ENCODE measurements at places on chromosomes 1 and 21.
A peak's percentile ranks its signal among the peaks of the same experiment; 100 is the strongest.

GRCh38 chr1:202207292-202207691, 13.7 kb downstream of the LGR6 start:
- no peak for DNase-seq

- no peak for DNase-seq
These were observed 11.7 kb upstream of the METTL13 start for GRCh38 chr1:171769754-171770153.

DNA sequence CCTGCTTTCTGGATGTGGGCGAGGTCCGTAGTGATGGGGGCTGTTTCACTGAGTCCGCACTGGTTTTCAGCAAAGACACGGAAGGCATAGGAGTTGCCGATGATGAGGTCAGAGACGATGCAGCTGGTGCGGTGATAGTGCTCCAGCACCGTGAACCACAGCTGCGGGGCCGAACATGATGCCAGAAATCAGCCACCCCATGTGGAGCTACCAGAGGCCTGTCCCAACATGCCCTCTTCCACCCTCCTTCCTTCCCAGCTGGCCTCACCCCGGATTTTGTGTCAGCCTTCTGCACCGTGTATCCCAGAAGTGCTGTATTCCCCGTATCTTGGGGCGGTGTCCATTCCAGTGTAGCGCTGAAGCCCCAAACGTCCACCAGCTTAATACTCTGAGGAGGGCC, 10.0 kb downstream of the MYBPHL start:
- no peak for DNase-seq

GRCh38 chr1:8423269-8423691, 105.4 kb downstream of the SLC45A1 start:
- DNase-seq, result no peak

DNA sequence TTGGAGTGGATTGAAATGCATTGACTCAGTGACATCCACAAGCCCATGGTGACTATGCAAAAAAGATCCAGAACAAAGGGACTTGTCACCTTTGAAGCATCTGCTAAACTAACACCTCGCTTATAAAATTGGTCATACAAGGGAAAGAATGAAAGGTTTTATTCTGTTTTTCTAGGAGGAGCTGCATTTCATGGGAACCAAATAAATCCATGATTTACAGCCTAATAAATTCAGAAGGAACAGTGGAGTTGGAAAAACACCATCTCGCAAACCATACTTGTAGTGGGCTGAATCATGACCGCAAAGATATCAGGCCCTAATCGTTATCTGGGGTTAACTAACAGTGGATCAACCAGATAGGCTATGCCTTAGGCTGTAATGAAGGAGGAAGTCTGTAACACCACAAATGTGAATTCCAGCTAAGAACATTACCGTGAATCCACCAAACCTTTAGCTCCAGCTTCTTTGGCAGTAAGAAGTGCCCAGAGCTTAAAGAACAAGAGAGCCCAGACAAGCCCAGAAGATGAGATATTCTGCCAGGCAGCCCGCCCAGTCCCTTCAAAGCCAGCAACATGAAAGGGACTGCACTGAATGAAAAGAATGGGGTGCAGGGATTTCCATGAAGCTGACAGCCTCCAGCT, 27.4 kb downstream of the RSPH1 start:
- no peak for DNase-seq

DNA sequence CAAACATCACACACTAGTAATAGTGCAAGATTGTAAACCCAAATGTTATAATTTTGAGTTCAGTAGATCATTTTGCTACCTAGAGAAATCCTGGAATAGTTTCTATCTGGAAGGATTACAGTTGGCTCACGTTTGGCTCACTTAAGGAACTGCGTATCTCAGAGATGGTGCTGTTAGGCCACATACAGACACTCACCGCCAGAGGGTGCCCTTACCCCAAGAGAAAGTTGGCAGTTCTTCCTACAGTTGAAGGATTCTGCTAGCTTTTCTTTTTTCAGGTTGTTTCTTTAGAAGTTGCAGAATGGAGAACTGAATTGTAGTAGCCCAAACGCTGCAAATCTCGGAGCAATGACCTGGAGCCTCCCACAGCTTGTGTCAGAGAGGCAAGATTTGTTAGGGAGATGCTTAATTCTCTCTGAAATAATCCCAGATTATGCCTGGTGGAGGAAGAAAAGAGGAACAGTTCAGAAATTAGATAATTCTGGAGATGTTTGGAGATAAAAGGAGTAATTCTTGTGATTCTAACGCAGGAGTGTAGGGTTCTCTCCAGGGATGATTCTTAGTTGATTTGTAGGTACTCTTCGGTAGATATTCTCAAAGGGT, 87.9 kb upstream of the PAPPA2 start:
- DNase-seq, result peak; percentile 30

GRCh38 chr1:55443175-55443915, 228.2 kb upstream of the USP24 start:
- DNase-seq, result no peak

GRCh38 chr1:67332653-67333529, 25.2 kb downstream of the IL12RB2 start:
- DNase-seq, result no peak

DNA sequence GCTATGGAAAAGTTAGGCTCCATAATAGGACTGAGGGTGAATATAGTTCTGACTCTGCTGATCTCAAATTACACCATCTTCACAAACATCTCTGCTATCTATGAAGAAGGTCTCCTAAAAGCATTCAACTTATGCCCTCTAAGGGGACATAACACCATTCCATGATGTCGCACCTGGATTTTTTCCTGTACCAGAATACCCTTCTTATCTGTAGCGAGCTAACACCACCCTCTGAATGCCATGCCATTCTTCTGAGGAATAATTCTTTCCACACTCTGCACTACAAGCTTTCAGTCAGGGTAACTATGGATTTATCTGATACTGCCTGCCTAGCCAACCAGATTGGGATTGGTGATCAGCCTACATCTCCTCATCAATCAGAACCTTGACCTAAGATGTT, 203.8 kb downstream of the PTPRC start:
- DNase-seq, result no peak

GRCh38 chr1:203658274-203658673, 31.6 kb downstream of the ATP2B4 start:
- no peak for DNase-seq

DNA sequence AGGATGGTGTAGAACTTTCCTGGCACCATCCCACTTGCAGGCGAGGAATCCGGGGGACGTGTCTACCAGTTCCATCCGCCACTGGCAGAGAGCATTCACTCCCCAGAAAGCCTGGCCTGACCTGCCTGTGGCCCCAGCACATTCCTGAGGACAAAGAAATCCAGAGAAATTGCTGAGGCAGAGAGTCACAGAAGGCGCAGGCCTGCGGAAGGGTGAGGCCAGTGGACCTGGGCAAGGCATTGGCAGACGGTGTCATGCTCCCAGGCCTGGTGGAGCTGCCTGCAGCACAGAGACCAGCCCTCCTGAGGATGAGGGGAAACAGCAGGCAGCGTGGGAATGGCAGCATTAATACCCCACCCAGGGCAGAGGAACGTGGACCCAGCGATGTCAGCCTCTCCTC, 81.2 kb upstream of the F3 start:
- DNase-seq, result no peak

DNA sequence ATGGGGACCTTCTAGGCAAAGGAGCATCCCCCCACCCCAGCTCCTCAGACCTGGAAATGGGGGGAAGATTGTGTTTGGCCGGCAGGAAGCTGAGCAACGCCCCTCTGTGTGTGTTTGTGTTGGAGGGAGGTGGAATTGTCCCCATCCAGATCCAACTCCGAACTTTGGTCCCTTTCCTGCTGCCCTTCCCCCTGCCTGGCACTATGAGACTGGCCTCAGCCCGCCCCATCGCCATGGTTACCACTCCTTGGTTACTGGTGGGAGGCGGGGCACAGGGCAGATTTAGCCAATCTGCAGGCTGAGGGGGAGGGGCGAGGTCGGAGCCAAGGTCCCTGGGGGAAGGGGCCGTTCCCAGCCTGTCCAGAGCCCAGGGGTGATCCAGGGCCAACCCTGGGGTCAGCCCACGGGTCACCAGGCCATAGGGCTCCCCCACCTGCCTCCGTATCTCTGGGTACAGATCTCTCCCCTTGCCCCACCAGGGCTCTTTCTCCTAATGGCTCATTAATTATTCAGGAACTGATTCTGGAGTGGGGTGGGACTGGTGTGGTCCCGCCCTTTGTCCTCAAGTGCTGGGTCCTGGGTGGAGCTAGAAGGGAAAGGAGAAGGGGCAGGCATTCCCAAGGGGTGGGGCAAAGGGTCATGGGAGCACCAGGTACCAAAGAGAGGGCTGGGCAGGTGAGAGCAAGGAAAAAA, 15.2 kb downstream of the PTPRF start:
- no peak for DNase-seq

GRCh38 chr1:198633675-198634121, 5.1 kb upstream of the PTPRC start:
- no peak for DNase-seq

- no peak for DNase-seq
These were observed 24.3 kb downstream of the AHCTF1 start for GRCh38 chr1:246907472-246907871.

DNA sequence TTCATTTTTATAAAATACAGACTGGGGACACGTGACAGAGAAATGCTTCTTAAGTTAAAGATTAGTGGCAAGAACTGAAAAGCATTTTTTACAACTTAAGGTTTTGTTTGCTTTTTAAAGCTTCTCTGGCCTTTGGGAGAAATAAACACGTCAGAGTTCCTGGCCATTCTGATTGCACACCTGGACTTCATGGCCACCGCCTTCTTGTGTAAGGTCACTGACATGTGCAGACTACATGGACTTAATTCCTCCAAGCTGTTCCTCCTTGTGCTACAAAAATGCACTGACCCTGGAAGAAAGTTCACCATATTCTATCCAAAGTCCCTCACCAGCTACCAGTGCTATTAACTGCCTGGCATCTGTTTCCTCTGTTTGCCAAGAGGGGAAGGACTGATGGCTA, 56.1 kb downstream of the GADD45A start:
- no peak for DNase-seq

DNA sequence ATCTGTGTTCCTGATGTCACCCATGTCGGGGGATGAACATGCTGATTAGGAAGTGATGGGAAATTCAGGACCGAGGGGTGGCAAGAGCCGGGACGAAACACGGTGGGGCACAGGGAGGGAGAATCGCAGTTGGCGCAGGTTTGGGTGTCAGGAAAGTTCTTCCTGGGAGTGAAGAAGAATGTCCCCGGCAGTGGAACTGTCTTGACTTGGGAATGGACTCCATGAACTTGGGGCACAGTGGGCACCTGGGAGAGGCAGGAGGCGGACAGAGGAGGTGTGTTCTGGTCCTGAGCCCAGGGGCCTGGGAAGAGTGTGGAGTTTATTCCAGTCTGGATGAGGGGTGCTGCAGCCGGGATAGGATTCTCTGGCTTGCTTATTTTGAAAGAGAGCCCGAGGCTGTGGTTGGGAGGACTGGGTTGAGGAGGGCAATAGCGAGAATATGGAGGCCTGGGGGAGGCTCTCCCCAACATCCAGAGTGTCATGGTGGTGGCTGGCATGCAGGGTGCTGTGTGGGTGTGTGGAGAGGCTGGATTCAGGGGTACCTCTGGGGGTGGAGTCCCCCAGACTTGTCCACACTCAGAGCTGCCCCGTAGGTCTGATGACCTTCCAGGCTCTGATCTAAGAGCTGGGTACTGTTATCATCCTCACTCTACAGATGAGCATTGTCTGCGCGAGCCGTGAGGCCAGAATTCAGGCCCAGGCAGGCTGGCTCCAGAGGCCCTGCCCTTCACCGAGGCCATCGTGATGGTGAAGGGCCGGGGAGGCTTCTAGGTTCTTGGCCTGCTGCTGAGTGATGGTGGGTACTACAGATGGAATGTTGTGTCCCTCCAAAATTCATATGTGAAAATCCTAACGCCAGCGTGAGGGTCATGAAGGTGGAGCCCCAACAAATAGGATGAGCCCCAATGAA, 274.5 kb upstream of the C1orf174 start:
- DNase-seq, result no peak

- DNase-seq, result no peak
These were observed 522 bp downstream of the RC3H1 start for GRCh38 chr1:174021591-174022079.

DNA sequence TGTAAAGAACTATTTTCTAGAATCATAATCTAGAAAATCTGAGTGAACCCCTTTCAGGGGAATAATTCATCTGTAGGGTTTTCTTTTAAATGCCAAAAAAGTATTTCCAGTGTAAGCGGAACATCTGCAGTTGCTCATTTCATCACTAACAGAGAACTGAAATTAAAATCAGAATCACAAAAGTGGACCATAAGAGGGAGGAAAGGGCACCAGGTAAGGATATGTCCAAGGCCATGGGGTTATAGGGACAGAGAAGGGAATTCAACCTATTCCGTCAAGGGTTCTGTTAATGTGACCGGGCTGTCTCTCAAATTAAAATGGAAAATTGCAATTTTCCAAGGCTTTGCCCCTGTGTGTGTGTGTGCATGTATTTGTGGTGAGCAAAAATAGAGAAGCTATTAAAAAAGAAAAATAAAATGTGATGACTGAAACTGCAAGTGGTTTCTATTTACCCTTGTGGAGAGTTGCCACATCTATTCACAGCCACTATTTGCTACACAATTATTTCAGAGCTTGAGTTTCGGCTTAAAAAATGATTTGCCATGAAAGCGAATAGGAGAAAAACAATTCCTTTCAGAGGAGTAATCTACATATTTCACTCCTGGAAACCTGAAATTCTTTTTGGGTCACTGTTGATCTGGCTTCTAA, 53.1 kb downstream of the APP start:
- no peak for DNase-seq

- DNase-seq, result no peak
These were observed 241.0 kb downstream of the RHOU start for GRCh38 chr1:228976316-228976715.

GRCh38 chr1:168947041-168947440, 159.4 kb upstream of the ATP1B1 start:
- no peak for DNase-seq

DNA sequence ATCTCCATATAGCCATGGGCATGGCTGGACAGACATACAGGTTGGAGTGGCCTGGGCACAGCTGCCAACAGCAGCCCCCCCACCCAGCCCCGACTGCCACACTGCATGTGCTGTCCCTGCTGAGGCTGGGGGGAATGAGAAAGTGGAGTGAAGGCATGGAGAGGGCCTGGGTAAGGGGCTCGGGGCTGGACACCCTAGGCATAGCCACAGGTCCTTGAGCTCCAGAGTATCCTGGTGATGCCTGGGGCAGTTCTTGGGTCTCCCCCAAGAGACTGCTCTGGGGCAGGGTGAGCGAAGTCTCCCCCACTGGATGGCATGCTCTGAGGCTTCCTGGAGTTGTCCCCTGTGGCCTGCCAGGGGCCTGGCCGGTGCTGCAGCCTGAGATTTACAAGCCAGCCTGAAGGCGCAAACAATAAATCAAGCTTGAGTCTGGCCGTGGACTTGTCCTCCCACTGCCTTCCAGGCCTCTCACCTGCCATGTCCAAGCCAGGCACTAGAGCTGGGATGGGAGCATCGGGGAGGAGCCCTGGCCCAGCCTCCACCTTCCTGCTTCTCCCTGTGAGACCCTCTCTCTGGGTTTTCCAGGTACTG, 53.6 kb downstream of the FOXO6 start:
- DNase-seq, result no peak

All from stimulated activated CD4-positive, alpha-beta T cell treated with anti-CD3 and anti-CD28 coated beads, Interleukin-1b, Interleukin-23, amount 100 ng/mL, for 24 hours (primary cell).